ENCODE measurements at places on chromosomes 11 and 22.

DNA sequence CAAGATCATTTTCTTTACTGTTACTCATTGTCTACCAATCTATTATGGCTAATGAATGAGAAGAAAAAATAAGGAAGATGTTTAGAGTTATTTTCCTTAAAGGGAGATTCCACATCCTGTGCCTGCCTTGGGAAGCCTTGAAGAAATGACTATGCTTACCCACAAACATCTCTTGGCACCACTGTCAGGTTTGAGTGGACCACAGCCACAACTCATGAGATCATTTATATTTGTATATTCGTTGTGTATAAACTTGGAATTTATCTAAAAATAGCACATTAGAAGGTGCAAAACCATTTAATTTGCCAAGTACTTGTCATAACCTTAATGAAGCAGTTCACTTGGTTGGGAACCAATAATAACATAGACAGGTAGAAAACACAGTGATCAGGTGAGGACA lies 740.8 kb downstream of the DLG2 start:
- DNase-seq = no peak

GRCh38 chr11:33703788-33704187 lies 3.2 kb upstream of the C11orf91 start:
- no peak for DNase-seq

DNA sequence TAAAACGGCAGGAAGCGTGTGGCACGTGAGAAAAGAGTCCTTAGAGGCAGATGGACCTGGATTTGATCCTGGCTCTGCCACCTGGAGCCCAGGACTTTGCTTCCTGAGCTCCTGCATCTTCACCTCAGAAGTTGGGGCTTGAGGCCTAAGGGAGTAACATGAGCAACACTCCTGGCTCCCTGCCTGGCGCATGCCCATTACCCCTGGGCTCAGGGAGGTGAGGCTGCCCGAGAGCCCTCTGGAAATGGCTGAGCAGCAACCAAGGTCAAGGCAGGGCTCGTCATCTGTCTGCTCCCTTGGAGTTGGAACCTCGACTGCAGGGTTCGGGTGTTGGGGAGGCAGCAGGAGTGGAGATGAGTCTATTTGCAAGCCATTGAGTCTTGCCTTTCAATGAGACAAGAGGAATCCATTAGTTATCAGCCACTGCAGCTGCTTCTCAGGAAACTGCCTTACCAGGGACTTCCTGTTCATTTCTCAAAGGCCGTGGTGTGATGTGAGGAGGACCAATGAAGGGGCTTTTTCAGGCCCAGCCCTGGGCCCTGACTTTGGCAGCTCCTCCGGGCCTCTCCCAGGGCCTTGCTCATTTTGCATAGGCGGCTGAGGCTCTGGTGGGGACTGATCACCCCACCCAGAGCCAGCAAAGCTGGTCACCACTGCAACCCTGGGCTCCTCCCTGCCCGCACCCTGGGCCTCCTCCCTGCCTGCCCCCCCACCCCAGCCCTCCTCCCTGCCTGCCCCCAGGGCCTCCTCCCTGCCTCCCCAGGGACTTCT lies 6.4 kb downstream of the FADS2 start:
- DNase-seq = no peak

- DNase-seq = no peak
Measured at GRCh38 chr11:85735876-85736460, 50.0 kb upstream of the CCDC89 start.

DNA sequence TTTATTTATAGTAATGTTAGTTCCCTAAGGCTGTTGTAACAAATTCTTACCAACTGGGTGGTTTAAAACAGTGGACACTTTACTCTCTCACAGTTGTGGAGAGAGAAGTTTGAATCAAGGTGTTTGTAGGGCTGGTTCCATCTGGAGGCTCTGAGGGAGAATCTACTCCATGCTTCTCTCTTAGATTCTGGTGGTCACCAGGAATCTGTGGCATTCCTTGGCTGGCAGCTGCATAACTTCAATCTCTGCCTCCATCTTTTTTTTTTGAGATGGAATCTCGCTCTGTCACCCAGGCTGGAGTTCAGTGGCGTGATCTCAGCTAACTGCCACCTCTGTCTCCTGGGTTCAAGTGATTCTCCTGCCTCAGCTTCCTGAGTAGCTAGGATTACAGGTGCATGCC lies 46.3 kb downstream of the LDLRAD3 start:
- no peak for DNase-seq

DNA sequence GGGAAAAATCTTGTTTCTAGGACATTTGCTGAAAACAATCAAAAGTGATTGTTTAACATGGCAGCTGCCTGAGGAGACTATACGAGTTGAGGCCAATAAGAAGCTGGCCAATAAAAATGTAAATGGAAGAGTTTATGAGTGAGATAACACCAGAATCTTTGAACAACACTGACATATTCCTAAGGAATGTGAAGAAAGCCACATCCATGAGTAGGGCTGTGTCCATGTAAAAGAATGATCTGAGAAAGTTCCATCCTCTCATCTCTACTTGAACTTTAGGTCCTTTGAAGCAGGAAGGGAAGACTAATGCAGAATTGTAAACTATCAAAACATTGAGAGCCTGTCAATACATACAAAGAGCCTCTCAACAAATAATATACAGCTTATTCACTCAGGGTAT lies 6.9 kb upstream of the CHORDC1 start:
- DNase-seq = no peak

DNA sequence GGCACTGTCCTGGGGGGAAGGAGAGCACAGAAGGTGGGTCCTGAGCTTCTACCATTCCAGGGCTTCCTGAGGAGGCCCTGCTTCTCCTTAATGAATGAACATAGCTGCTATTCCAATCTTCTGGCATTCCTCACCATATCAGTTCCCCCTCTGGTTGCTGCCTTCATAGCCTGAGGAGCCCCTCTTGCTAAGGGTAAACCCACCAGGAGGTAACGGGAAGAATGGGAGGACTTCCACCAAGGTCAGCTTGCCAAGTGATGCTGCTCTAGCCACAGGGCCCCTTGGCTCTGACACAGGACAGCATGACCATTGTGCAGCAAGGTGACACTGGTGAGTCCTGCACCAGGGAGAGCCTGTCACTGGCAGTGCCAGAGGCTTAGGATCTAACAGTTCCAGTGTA lies 1022.5 kb downstream of the TBC1D22A start:
- no peak for DNase-seq

DNA sequence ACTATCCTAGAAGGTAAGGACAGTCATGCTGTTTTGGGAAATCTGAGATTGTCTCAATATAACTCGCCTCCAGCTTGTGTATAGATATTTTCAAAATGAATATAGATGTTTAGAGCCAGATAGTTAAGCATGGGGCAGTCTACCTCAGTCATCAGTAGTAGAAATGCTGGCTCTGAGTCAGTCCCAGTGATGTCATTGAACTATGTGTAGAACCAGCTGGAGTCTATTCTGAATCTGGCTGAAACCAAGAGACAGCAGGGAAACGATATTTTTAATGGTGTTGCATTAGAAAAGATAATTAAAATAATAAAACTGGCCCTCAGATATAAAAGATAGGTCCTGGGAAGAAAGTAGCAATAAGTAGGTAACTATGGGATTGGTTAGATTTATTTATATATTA lies 25.9 kb downstream of the PIWIL4 start:
- no peak for DNase-seq

- no peak for DNase-seq
Measured at GRCh38 chr11:2987881-2988861, 4.0 kb downstream of the NAP1L4 start.

- no peak for DNase-seq
Measured at GRCh38 chr11:21321072-21321471, 651.7 kb downstream of the NELL1 start.

DNA sequence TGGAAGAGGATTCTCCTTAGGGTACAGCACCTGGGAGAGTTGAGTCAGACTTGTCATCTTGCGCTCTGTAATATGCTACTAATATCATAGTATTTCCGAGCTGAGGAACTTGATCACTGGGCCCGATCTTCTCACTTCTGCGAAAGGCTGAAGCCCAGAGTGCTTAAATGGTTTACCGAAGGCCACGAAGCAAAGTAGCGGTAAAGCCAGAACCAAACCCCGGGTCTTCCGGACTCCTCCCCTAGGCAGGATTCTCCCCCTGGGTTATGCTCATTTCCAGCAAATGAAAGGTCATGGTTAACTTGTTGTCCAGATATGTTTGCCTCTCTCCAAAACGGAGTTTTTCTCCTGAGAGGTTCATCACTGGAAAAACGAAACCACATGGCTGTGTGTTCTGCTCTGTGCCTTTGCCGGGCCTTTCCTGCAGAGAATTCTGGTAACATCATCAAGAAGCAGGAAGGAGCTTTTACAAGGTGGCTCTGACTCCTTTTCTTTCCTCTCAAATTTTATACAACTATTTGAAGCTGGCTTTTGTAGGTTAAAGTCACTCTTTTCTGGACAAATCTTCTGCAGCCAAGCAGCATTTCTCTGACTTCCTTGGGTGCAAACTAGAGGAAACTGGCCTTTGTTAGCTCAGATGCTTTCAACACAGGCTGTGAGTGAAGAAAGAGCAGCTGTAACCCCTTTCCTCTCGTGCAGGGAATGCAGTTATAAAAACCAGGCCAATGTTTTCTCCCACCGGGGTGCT lies 35.5 kb downstream of the UBASH3B start:
- no peak for DNase-seq

DNA sequence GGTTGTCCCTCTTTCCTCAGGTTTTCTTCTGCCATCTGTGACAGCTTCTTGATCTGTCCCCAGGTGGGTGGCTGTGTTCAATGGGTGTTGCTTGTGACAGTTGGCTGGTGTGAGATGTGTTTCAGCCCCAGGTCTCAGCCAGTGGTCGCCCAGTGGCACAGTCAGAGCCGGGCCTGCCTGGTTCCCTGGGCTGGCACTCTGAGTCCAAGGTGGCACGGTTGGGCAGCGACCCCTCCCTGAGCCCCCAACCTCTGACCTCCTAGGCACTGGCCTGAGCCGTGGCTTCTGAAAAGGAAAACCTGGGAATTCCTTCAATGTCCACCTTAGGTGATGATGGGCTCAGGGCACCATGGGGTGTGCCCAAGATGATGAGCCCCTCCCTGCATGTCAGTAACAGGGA lies 14.0 kb upstream of the PRODH start:
- no peak for DNase-seq

GRCh38 chr22:21657020-21657359 lies 8.8 kb upstream of the PPIL2 start:
- no peak for DNase-seq

- DNase-seq = no peak
Measured at GRCh38 chr22:39117585-39118191, 20.6 kb downstream of the APOBEC3H start.

- DNase-seq = no peak
Measured at GRCh38 chr11:6300325-6300724, 20.0 kb downstream of the CAVIN3 start.

DNA sequence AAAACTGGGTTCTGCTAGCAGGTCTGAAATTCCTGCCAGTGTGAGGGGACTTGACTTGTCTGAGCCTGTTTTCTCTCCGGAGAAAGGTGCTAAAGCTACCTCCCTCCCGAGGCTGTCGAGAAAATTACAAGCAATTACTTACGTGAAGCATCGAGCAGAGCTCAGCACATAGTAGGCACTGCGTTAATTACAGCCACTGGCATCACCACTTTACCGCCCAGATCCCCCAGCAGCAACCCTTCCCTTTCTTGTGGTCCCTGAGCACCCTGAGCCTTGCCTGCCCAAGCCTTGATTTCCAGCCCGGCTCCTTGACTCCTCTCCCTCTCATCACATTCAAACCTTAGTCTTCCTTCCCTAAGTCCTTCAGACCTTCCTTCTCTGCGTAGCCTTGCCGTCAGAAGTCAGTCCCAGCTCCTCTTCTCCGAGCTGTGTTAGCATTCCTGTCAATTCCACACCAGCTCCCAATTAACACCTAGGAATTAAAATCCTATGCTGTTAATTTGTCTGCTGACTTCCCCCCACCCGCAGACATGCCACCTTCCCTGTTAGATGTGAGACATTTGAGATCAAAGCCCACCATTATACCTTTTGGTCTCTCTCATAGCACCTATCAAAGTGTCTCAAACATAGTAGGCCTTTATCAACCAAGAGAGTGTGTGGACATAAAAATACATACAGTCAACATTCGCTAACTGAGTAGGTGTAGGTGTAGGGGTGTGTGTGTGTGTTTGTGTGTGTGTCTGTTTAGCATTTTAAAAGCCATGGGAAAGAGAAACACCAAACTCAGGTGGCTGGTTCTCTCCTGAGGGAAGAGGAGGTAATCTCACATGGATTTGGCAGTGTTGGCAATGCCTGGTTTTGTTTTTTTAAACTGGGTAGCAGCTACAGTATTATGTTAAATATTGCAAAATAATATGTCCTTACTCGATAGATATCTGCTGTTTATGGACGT lies 2.8 kb upstream of the KCNJ5 start:
- DNase-seq = no peak

GRCh38 chr11:40241524-40242051 lies 1217.9 kb downstream of the LRRC4C start:
- no peak for DNase-seq

- DNase-seq = no peak
Measured at GRCh38 chr11:38884145-38884865, 2286.3 kb upstream of the RAG2 start.

GRCh38 chr11:124746621-124747243 lies 5.3 kb downstream of the VSIG2 start:
- peak; percentile 86 for DNase-seq

- no peak for DNase-seq
Measured at GRCh38 chr11:73907191-73907590, 30.4 kb downstream of the PAAF1 start.

DNA sequence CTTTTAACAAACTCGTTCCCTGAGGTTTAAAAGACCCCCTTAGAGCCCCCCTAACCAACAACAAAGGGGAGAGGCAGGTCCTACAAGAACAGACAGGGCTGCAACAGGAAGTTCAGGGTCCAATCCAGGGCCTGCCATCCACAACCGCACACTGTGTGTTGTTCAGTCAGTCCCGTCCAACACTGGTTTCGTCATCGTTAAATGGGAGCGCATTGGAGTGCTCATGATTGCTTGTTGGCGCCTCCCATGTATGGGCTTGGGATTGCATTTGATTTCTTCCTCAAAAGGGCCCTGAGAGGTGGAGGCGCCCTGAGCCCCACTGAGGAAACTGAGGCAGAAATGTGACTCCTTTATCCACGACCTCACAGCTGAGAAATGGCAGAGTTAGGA lies 174.1 kb downstream of the MN1 start:
- DNase-seq = no peak

DNA sequence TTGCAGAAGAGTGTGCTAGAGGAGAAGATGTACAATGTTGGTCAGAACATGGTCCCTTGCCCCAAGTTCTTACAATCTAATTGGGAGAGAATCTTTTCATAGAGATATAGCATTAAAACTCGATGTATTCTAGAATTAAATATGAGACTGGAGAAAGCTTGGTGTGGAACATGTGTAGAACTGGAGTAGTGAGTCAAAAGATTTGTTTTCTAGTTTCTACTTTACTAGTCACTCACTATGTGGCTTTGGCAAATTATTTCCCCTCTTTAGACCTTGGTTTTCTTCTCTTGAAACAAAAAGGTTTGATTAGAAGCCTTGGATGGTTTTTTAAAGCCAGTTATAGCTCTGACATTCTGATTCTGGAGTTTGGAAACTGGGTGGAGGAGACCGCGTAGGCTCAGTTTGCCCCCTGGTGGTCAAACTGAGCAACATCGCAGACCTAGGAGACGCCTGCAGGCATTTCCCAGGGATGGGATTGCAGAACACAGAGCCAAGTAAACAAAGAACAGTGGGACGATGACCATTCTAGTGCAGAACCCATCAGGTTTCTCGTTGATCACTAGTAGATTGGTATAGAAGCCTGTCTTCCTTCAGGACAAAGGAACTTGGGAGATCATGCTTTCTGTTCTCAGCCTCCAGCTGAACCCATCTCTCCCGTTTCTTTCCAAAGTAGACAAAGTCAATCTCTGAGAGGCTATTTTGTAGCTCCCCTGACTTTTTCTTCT lies 8.5 kb upstream of the CHRDL2 start:
- DNase-seq = no peak

Measured in GM18507 (cell line).